HFFc6 (cell line): ENCODE measurements at places on chromosomes 13 and 19. TPM values are rescaled to one million over a fixed set of nuclear protein-coding genes. Genes with fewer than 3 reads are reported as not detected.

DNA sequence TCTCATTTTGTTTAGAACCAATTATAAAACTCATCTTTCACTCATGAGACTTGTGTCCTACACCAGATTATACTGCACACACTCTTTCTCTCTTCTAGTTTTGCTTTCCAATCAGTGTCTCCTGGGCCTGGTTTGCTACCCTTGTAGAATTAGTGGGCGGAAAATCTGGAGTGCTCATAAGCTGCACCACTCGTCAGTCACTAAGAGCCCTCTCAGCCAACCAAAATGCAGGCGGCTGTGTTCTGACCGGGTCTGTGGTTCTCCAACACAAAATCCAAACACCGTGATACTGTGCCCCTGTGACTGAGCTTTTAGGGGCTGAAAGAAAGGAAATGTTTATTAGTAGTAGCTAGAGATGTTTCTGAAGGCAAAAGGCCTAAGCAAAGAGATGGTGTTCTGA lies 83.7 kb upstream of the OBI1 start:
- no peak for DNase-seq

DNA sequence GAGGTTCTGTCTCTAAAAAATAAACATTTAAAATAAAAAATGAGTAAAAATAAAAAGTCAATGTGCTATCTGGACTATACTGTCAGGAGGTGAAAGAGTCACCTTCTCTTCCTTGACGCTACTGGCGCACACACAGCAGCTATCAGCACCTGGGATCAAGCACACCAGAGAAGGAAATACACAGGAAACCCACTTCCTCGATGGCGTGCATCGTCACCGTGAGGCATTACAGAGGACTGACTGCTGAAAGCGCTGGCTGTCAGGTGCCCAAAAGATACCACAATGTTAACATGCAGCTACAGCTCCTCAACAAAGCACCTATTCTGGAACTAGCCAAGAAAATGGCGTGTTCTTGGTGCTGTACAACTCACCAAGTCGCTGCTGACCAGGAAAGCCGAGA lies 6.1 kb downstream of the SLC35E1 start:
- no peak for DNase-seq

GRCh38 chr13:63279136-63279535 lies 1863.5 kb upstream of the PCDH20 start:
- DNase-seq = no peak

The SYNE4 gene
- total RNA-seq = 0.34 TPM in 1 of 3 replicates, not detected in the others
